HepG2 (cell line): ENCODE measurements at places on chromosomes 13 and 19.

DNA sequence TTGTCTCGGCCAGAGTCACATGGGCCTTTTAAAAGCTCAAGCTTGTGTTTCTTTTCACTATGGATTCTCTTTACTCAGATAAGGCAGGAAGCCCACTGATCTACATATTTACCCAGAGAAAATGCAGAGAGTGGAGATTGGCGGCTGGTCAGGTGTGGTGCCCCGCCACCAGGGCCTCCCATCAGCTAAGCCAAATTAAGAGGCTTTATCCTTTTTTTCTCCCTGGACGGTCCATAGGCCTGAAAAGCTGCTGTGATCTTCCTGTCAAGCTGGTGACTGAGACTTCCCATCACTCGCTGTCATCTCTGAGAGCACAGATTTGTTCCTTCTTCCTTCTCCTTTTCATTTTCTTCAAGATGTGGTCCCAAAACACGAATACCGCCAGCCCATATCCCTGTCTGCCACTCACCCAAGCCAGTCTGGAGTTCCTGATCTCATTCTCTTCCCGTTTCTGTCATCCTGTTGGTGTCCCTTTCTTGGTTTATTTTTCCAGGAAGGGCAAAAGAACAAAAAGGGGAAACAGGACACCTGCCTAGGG, 1.9 kb downstream of the SAFB start:
- H3K4me3 ChIP-seq, result peak overlapping the region; percentile 99
- peaks cover 70% of the 10 kb centered on the region for H3K4me1 ChIP-seq
- peak overlapping the region; percentile 94 for H3K27ac ChIP-seq
- peaks cover 16% of the 10 kb centered on the region for H3K36me3 ChIP-seq

DNA sequence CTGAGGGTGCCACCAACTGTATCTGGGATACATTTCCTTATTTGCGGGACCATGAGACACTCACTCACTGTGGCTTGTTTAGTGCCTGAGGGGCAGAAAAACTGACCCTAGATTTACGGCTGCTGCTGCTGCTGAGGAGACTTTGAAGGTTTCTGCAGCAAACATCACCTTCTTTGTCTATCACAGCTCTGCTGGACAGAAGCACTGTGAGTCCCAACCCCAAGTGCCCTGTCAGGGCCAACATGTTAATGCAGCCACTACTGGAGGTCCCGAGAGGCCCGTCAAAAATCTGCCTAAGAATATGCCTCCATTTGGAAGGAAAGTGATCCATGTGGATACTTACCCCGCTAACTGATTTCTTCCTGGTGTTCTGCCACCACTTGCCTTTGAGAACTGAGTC, 37.3 kb upstream of the UBL3 start:
- no peak overlapping the region for H3K27ac ChIP-seq
- no peaks in the 10 kb centered on the region for H3K36me3 ChIP-seq
- H3K4me1 ChIP-seq, result peaks cover 9% of the 10 kb centered on the region
- peaks cover 7% of the 10 kb centered on the region; the same call in 1 of the 3 replicates for H3K27me3 ChIP-seq

DNA sequence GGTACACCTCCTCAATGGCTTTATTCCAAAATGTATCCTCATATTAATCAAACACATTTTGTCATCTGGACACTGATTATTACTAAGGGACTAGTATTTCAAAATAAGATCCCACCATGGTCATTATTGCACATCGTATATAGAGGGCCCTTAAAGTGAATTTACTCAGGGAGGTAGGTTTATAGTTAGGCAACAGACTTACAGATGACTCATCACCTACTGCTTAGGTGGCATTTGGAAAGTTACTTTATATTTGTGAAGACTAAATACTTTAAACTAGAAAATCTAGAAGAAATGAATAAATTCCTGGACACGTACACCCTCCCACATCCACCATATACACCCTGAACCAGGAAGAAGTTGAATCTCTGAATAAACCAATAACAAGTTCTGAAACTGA, 353.0 kb downstream of the KCTD12 start:
- DNase-seq, result no peak
- no peaks in the 10 kb centered on the region for H3K36me3 ChIP-seq
- no peaks in the 10 kb centered on the region; the same call in 1 of the 2 replicates for H3K27me3 ChIP-seq
- H3K27ac ChIP-seq, result no peak overlapping the region
- no peaks in the 10 kb centered on the region for H3K4me1 ChIP-seq

GRCh38 chr19:1015061-1015781, 5.7 kb downstream of the TMEM259 start:
- H3K27ac ChIP-seq, result no peak overlapping the region
- no peak overlapping the region for H3K4me3 ChIP-seq
- DNase-seq, result no peak
- peaks cover 15% of the 10 kb centered on the region for H3K36me3 ChIP-seq
- H3K27me3 ChIP-seq, result no peaks in the 10 kb centered on the region

DNA sequence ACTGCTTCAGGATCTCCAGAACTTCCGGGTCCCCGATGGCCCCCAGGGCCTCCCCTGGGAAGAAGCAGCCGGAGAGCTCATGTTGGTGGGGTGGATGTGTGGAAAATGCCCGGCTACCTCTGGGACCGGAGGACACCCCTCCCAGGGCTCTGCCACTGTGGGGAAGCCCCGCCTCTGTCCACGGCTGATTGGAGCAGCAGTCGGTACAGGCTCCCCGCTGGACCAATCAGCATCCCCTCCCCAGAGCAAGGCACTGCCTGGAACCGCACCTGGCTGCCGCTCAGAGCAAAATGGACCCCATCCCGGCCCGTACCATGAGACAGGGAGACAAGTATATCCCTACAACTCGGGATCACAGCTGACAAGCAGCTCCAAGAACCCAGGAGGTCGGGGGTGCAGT, 6.4 kb downstream of the DOHH start:
- peaks cover 50% of the 10 kb centered on the region; the same call in 2 of the 3 replicates for H3K36me3 ChIP-seq
- H3K4me3 ChIP-seq, result no peak overlapping the region
- peaks cover 16% of the 10 kb centered on the region for H3K4me1 ChIP-seq
- no peak for DNase-seq
- H3K27me3 ChIP-seq, result no peaks in the 10 kb centered on the region; the same call in 1 of the 2 replicates

GRCh38 chr19:4449022-4449638, 8.5 kb downstream of the UBXN6 start:
- DNase-seq, result no peak
- no peaks in the 10 kb centered on the region for H3K27me3 ChIP-seq
- H3K4me3 ChIP-seq, result no peak overlapping the region
- peaks cover 54% of the 10 kb centered on the region for H3K36me3 ChIP-seq
- peaks cover 10% of the 10 kb centered on the region; the same call in 1 of the 2 replicates for H3K4me1 ChIP-seq
- H3K27ac ChIP-seq, result no peak overlapping the region

DNA sequence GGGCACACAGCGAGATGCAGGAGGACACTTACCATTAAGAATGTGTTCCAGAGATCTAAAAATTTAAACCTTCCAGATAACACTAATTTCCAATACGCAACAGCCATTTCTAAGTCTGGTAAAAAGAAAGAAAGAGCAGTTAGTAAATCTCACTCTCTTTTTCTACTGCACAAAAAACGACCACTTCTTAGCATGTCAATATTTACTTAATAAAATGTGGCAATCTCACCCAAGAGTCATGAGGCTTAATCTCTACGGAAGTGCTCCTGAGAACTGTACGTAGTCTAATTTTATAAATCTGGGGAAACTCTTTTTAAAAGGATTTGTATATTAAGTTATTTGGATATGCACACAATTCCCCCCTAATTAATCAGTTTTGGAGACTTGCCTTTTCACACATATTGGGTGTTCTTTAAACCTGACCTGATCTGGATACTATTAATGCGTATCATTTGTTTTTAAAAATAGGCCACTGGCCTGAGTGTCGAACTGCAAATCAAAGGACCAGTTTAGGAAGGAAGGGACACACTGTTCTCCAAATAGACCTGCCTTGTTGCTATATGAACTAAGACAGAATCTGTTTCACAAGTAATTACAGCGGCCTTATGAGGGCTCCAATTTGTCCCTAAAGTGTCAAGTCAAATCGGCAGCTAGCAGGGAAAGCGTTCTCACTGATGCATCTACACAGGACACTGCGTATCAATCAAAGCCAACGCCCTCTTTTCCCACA, 7.9 kb upstream of the ADPRHL1 start:
- no peak overlapping the region for H3K4me3 ChIP-seq
- no peaks in the 10 kb centered on the region for H3K27me3 ChIP-seq
- peaks cover 13% of the 10 kb centered on the region for H3K4me1 ChIP-seq

DNA sequence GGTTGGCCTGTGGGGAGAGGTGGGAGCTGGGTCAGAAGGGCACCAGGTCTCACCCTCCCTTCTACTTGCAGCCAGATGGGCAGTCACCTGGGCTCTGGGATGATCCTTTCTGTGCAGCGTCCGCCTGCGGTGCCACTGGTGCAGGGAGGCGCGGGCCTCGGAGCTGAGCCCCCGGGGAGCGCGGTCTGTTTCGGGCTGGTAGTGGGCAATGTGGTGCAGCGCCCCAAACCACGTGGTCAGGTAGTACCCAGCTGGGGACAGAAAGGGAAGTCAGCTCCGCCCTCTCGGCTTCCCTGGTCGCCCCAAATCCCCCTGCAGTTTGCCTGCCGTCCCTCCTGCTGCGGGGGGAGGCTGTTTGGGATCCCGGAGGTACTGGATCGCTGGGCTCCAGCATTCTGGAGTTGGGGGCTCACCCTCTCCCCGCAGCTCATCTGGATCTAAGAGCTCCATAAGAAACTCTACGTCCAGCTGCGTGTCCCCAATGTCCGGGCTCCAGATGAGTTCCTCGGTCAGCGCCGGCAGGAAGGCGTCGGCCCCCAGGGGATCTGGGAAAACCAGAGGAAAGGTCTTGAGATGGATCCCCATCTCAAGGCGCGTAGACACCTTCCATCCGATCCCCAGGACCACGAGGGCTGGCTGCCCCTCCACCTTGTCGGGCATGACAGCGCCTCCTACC, 8.8 kb downstream of the RINL start:
- no peak for DNase-seq
- H3K27ac ChIP-seq, result no peak overlapping the region
- no peak overlapping the region for H3K4me3 ChIP-seq
- H3K27me3 ChIP-seq, result no peaks in the 10 kb centered on the region

DNA sequence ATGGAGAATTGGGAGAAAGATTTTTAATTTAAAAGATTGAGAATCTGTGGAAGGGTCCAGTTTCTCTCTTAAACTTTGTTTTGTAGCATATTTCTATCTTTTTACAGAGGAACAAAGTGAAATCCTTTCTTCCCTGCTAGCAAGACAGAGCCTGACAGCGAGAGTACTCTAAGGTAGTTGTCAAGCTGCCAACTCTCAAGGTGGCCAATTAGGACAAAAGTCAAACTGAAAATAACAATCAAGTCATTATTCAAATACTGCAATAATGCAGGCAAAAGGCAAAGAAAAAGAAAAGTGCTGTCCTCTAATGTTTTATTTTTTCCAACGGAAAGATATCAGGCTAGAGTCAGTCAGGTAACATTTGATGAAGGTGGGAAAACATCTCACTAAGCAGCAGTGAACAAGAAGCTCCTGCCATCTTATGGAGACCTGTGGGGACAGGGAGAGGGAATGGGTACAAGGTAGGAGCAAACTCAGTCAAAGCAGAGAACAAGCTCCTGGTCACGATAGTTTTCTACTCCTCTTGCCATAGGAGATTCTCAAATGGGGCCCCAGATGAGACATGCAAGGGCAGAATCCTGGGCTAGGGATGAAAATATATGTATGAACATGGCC, 801.9 kb upstream of the SLITRK1 start:
- no peak overlapping the region for H3K27ac ChIP-seq
- H3K36me3 ChIP-seq, result no peaks in the 10 kb centered on the region
- no peaks in the 10 kb centered on the region for H3K27me3 ChIP-seq
- no peak for DNase-seq
- no peak overlapping the region for H3K4me3 ChIP-seq
- H3K4me1 ChIP-seq, result no peaks in the 10 kb centered on the region

GRCh38 chr19:55544776-55545439, 435 bp downstream of the SBK3 start:
- peak; percentile 35 for DNase-seq
- H3K4me1 ChIP-seq, result peaks cover 56% of the 10 kb centered on the region
- H3K27me3 ChIP-seq, result no peaks in the 10 kb centered on the region
- peak overlapping the region; percentile 69; the same call in 1 of the 2 replicates for H3K4me3 ChIP-seq
- no peaks in the 10 kb centered on the region for H3K36me3 ChIP-seq
- no peak overlapping the region for H3K27ac ChIP-seq

DNA sequence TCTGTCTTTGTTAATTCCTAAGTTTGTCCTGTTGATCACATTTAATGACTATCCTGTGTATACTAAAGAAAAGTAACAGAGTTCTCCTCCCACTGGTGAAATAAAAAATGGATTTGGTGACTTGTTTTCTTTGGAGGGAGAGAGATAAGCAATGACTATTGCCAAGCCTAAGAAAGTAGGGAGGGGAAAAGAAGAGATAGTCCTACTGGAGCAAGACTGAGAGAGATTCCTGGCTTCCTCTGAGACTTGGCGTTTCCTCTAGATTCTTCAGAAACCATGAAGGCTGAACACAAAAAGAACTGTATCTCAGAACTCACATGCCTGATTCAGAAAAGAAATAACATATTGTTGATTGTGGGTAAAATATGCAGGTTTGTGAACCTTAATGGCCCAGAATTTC, 406.5 kb downstream of the FOXO1 start:
- no peak overlapping the region for H3K27ac ChIP-seq
- H3K4me3 ChIP-seq, result no peak overlapping the region
- DNase-seq, result no peak
- no peaks in the 10 kb centered on the region for H3K36me3 ChIP-seq
- H3K27me3 ChIP-seq, result peaks cover 1% of the 10 kb centered on the region; the same call in 1 of the 2 replicates
- no peaks in the 10 kb centered on the region for H3K4me1 ChIP-seq

- DNase-seq, result no peak
- H3K4me1 ChIP-seq, result peaks cover 30% of the 10 kb centered on the region
- no peak overlapping the region for H3K27ac ChIP-seq
- no peaks in the 10 kb centered on the region for H3K36me3 ChIP-seq
- peaks cover 14% of the 10 kb centered on the region; the same call in 1 of the 3 replicates for H3K27me3 ChIP-seq
- no peak overlapping the region for H3K4me3 ChIP-seq
Measured at GRCh38 chr19:51375504-51376221, 3.2 kb upstream of the NKG7 start.

- no peak overlapping the region for H3K27ac ChIP-seq
- H3K27me3 ChIP-seq, result no peaks in the 10 kb centered on the region
- no peak for DNase-seq
- H3K36me3 ChIP-seq, result no peaks in the 10 kb centered on the region
- no peaks in the 10 kb centered on the region for H3K4me1 ChIP-seq
Measured at GRCh38 chr13:108768035-108768434, 138.6 kb downstream of the MYO16 start.

GRCh38 chr19:19745496-19746285, 12.8 kb upstream of the ZNF14 start:
- H3K4me1 ChIP-seq, result peaks cover 16% of the 10 kb centered on the region
- H3K27me3 ChIP-seq, result peaks cover 52% of the 10 kb centered on the region
- H3K36me3 ChIP-seq, result no peaks in the 10 kb centered on the region
- DNase-seq, result no peak

GRCh38 chr19:50266896-50267295, 62.3 kb downstream of the KCNC3 start:
- no peak overlapping the region for H3K4me3 ChIP-seq
- peaks cover 12% of the 10 kb centered on the region for H3K4me1 ChIP-seq
- H3K27me3 ChIP-seq, result no peaks in the 10 kb centered on the region
- DNase-seq, result no peak
- no peaks in the 10 kb centered on the region; the same call in 2 of the 3 replicates for H3K36me3 ChIP-seq
- H3K27ac ChIP-seq, result no peak overlapping the region

- peaks cover 2% of the 10 kb centered on the region for H3K36me3 ChIP-seq
- no peak overlapping the region for H3K4me3 ChIP-seq
- H3K4me1 ChIP-seq, result no peaks in the 10 kb centered on the region
- DNase-seq, result peak; percentile 25
- no peaks in the 10 kb centered on the region for H3K27me3 ChIP-seq
Measured at GRCh38 chr13:21557995-21558394, 46.0 kb downstream of the MICU2 start.

GRCh38 chr13:73829416-73829815, 304.8 kb downstream of the KLF12 start:
- DNase-seq, result no peak
- H3K4me3 ChIP-seq, result no peak overlapping the region
- H3K4me1 ChIP-seq, result no peaks in the 10 kb centered on the region
- no peaks in the 10 kb centered on the region for H3K36me3 ChIP-seq
- no peaks in the 10 kb centered on the region for H3K27me3 ChIP-seq
